ENCODE measurements at places on chromosomes 1 and 21.

GRCh38 chr1:47438165-47439016 is 547 bp downstream of the FOXD2 start:
- DNase-seq: no peak

DNA sequence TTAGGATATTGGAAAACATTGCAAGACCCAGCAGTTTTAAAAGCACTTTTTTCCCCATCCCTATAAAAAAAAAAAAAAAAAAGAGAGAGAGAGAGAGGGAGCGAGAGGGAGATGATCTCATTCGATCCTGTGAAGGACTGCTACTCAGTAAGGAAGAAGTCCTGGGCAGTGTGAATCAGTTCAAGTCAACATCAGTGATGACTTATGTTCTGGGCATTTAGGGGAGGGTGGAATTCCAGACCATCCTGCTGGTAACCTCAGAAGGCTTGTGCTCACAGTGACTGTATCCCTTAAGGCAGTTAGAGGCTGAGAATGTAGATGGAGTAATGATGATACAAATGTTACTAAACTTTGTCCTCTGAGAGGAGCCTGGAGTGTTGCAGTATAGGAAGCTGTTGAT is 151.4 kb downstream of the TGFB2 start:
- DNase-seq: no peak

DNA sequence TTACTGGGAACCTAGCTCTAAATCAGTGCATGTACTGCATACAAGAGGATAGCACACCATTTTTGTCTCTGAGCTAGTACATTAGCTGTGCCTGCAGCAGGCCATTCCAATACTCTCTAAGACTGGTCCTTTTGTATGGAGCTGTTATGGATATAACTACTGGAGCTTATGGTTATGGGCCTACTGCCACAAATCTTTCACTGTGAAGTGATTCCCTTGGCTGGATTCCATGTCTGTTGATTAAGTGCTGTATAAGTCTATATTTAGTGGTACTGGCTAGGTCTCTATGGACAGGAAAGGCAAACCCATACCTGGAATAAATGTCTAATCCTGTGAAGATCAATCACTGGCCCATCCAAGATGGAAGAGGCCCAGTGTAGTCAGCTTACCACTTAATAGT is 12.0 kb downstream of the ZFYVE9 start:
- DNase-seq: no peak

DNA sequence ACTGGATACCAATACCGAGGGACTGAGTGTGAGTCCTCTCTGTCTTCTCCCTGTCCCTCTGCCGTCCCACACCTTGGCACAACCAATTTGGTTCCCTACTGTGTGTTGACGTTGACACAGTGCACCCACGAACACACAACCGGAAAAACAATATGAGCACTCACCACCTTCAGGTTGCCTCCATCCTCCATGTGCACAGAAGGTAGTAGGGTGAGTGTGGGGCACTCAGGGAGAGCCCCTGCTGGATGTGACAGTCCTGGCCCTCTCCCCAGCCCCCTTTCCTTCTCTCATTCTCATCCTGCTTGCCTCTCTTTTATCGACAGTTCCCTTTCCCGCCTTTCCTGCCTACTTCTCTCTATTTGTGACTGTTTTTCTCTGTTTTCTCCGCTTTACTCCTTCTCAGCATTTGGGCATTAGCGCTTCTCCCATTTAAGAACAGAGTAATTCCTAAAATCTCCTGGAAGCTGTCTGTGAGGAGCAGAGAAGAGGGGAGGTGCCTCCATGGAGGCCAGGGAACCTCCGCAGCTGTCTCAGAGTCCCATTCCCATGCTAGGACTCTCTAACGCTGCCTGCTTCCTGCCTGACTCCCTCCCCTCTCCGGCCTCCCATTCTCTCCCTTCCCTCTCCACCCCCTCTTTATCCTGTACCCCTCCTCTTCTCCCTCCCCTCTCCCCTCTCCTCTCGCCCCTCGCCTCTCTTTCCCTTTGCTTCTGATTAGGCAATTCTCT is 16.4 kb downstream of the CADM3 start:
- DNase-seq: no peak

- no peak for DNase-seq
Measured at GRCh38 chr21:41709166-41709565, 57.7 kb downstream of the RIPK4 start.

DNA sequence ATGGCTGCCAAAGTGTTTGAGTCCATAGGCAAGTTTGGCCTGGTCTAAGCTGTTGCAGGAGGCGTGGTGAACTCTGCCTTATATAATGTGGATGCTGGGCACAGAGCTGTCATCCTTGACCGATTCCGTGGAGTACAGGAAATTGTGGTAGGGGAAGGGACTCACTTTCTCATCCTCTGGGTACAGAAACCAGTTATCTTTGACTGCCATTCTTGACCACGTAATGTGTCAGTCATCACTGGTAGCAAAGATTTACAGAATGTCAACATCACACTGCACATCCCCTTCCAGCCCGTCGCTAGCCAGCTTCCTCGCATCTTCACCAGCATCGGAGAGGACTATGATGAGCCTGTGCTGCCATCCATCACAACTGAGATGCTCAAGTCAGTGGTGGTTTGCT is 215.8 kb upstream of the JUN start:
- no peak for DNase-seq

DNA sequence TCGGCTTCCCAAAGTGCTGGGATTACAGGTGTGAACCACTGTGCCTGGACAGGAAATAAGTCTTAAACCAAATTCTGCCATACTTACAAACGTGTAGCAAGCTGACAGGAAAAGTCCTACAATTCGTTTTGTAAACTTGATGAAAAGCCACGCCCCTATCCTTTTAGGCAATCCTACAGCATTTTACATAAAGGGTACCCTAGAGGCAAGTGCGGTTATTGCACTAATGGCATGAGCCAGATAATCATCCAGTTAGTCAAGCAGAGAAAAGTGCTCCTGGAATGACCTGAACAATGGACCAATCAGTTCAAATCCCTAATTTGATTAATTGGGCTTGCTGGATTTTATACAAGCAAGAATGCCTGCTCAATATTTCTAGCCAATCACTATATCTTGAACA is 338.2 kb downstream of the KIF26B start:
- no peak for DNase-seq

- no peak for DNase-seq
Measured at GRCh38 chr1:116139592-116140134, 28.5 kb downstream of the MAB21L3 start.

DNA sequence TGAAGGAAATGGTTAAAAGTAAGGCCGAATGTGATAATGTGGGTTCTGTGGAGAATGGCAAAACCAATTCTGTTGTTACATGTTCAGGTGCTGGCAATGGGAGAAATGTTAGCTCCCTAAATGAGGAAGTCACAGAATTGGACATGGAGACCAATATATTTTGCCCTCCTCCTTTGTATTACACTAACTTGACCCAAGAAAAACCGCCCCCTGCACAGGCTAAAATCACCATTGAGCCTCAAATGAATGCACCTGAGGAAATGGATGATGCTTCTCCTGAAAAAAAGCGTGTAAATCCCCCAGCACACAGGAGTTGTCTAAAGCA is 932 bp downstream of the MAP10 start:
- no peak for DNase-seq

- no peak for DNase-seq
Measured at GRCh38 chr1:86714159-86714558, 9.8 kb downstream of the SH3GLB1 start.

GRCh38 chr1:41672173-41672572 is 187.7 kb upstream of the EDN2 start:
- no peak for DNase-seq

GRCh38 chr1:32339363-32339978 is 3.4 kb upstream of the MARCKSL1 start:
- no peak for DNase-seq

- DNase-seq: no peak
Measured at GRCh38 chr1:150976401-150976821, 1.8 kb upstream of the CERS2 start.

- no peak for DNase-seq
Measured at GRCh38 chr1:213507472-213508223, 456.6 kb downstream of the RPS6KC1 start.

DNA sequence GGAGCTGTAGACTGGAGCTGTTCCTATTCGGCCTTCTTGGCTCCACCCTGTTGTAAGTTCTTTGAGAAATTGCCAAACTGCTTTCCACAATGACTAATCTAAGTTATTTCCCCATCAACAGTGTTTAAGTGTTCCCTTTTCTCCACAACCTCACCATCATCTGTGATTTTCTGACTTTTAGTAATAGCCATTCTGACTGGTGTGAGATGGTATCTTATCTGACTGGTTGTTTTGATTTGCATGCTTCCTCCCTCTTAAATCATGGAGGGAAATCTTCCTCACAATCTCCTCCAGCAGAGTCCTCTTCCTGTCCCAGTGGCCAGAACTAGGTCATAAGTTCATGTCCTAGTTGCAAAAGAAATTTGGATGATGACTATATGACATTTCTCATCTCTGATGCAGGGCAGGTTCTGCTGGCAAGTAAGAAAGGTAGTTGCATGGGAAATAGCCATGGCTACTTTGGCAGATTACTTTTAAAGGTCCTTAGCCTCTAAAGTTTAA is 294.0 kb downstream of the LRRC40 start:
- no peak for DNase-seq

DNA sequence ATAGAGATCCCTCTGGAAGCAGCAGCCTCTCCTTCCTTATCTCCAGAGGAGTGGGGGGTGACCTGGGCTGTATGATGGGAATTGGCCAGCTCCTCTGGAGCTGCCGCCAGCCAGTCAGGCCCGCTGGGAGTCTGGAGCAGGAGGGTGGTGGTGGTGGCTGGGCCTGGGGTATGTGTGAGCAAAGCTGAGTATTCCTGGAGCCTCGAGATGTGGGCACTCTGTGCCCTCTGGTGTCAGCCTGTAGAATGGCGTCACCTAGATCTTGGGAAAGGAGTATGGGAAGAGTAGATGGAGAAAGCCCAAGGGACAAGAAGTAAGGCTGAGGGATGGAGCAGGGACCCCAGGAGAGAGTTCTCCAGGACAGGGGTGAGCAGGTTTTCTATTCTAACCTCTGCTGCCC is 16.0 kb downstream of the VANGL2 start:
- no peak for DNase-seq

DNA sequence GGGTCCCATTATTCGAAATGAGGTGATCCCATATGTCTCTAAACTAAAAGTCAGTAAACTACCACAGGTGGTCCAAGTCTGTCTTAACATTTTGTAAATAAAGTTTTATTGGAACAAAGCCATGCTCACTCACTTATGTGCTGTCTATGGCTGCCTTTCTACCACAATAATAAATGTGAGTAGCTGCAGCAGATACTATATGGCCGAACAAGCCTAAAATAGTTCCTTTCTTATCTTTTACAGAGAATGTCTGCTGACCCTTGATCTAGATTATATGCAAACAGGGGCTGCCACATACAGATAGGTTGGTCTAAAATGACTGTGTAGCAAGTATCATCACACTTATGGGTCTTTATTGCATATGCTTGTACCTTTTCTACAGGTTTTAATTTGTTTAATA is 140.0 kb downstream of the VAV3 start:
- DNase-seq: no peak

DNA sequence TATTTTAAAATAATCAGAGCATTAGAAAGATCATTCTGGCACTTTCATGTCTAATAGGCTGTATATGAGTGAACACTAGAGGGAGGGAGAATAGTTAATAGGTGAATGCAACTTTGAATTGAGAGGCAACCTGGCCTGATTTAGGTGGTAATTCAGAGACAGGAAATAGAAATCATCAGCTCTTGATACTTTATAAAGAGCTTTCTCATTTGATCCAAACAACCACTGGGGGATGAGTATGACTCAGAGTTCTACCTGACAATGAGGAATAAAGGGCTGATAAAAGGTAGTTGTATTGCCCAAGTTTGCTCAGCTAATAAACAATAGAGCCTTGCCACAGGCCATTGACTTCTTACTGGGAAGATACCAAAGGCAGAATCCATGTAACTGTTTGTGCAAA is 5.2 kb upstream of the FAM89A start:
- no peak for DNase-seq

- peak; percentile 78 for DNase-seq
Measured at GRCh38 chr1:109089242-109090015, 1.1 kb upstream of the TMEM167B start.

DNA sequence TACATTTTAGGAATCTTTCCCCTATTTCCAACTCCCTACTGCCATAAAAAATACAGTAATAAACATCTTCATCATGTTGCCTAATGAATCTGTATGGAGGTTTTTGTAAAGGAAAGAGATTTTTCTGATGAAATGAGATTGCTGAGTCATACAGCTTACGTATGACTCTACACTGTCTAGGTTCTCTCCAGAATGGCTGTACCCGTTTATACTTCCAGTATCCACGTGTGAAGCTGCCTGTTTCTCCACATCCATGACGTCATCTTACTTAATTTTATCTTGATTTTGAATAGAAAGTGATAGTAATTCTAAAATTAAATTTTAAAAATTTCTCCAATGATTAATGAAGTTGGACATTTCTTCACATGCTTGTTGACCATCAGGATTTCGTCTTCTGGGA is 103.7 kb downstream of the COQ8A start:
- peak; percentile 32 for DNase-seq

GRCh38 chr1:20534659-20535417 is 17.5 kb upstream of the FAM43B start:
- DNase-seq: no peak

- no peak for DNase-seq
Measured at GRCh38 chr21:25965951-25966707, 204.4 kb downstream of the APP start.

GRCh38 chr1:76013206-76013581 is 61.4 kb upstream of the ST6GALNAC3 start:
- no peak for DNase-seq

GRCh38 chr1:222301652-222302051 is 246.3 kb downstream of the HHIPL2 start:
- no peak for DNase-seq

- DNase-seq: no peak
Measured at GRCh38 chr1:173253046-173253445, 45.9 kb upstream of the TNFSF4 start.

- DNase-seq: no peak
Measured at GRCh38 chr1:243413431-243414151, 157.8 kb downstream of the SDCCAG8 start.

DNA sequence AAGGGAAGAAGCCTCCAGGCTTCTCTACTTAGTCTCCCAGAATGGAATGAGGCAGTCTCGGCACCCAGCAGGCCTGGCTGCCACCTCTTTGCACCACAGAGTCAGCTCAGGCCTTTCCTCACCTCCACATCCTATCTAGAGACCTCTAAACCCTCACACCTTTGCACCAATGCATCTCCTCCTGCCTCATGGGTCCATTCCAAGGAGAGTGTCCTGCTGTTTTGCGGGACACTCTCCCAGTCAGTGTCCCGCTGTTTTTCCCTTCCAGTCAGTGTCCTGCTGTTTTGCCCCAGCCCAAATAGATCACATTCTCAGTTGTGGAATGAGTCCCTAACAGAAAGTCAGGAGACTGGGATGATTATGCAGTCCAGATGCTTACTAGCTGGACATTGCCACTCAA is 185.6 kb upstream of the CAMK1G start:
- DNase-seq: no peak

- DNase-seq: no peak
Measured at GRCh38 chr1:147185432-147185831, 13.2 kb upstream of the PRKAB2 start.

DNA sequence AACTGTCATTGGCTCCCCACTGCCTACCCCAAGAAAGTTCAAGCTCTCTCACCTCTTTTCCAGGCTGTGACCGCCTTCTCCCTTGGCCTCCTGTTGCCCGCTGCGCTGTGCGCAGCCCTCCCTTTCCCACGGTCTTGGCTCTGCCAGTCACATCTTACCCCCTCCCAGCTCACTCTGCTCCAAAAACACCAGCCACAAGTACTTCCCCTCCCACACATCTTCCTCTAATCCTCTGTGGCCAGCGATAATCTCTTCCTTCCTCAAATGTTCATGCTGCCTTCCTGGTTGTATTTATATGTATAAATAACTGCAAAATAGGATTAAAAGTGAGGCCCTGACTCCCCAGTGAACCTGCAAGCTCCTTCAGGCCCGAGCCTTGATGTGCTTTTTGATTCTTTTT is 81.8 kb downstream of the AJAP1 start:
- DNase-seq: no peak

All from hematopoietic multipotent progenitor cell treated with erythropoietin and hydrocortisone succinate and interleukin-3 and kit ligand, for 17 days (in vitro differentiated cells).